ENCODE measurements at places on chromosomes 13 and 19.

- DNase-seq: no peak
Measured at GRCh38 chr19:7690779-7691258, 10.2 kb downstream of the TRAPPC5 start.

GRCh38 chr13:72444999-72445398 is 282.4 kb downstream of the MZT1 start:
- DNase-seq: no peak

GRCh38 chr19:48735031-48735615 is 5.3 kb downstream of the RASIP1 start:
- no peak for DNase-seq

DNA sequence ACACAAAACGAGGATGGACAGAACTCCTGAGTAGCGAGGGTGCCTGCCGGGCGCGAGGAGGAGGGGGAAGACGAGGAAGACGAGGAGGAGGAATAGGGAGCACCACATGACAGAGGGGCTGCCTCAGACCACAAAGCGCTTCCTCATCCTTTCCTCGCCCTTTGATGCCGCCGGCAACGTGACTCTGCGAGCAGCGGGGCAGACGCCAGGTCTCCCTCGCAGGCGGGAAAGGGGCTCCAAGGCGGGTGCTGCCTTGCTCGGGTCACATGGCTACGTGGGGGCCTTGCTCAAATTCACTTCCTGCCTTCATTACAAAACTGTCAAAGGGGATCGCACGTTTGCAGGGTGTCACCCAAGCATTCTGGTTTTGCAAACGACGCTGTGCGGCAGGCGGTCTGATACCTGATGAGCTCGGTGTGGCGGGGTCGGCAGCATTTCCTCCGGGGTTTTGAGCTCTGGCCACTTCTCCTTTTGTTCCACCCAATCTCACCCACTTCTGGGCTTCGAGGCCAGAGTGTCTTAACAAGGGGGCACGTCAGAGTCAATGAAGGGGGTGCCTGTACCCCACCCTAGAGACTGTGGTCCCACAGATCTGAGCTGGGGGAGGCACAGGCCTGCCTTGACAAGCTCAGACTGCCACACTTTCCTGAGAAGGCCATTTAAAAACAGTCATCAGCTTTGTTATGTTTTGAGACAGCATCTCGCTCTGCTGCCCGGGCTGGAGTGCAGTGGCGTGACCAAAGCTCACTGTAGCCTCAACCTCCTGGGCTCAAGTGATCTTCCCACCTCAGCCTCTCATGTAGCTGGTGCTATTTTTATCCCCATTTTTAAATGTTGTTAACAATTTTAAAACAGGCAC is 14.9 kb downstream of the MAP2K2 start:
- no peak for DNase-seq

GRCh38 chr13:34733721-34734120 is 208.3 kb upstream of the NBEA start:
- DNase-seq: no peak

All from substantia nigra (tissue), 51 donors.